ENCODE measurements at places on chromosomes 5 and 9. TPM values are rescaled to one million over a fixed set of nuclear protein-coding genes. Genes with fewer than 3 reads are reported as not detected.

Gene THBS4
- polyA plus RNA-seq = 1.1 TPM

Gene C9orf153
- polyA plus RNA-seq = 0.03 TPM

DNA sequence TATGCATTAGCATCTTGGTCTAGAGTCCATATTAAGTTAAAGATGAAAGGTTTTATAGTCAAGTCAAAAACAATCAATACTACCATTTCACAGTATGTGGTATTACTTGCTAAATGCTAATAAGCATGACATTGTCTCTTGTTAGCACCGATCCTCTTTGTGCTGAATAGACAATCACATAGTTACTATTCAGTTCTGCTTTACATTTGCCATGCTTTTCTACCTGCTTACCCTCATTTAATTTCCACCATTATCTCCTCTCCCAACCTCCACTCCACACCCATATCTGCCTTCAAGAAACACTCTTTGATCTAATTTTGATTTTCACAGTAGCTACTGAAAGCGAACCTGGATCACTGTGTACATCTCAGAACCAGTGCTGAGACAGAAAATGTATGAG is 16.8 kb downstream of the MEGF9 start:
- no peaks in the 10 kb centered on the region for H3K27me3 ChIP-seq
- H3K4me1 ChIP-seq = peaks cover 37% of the 10 kb centered on the region
- H3K27ac ChIP-seq = peak overlapping the region; percentile 30
- no peak for DNase-seq
- no peaks in the 10 kb centered on the region for H3K36me3 ChIP-seq

DNA sequence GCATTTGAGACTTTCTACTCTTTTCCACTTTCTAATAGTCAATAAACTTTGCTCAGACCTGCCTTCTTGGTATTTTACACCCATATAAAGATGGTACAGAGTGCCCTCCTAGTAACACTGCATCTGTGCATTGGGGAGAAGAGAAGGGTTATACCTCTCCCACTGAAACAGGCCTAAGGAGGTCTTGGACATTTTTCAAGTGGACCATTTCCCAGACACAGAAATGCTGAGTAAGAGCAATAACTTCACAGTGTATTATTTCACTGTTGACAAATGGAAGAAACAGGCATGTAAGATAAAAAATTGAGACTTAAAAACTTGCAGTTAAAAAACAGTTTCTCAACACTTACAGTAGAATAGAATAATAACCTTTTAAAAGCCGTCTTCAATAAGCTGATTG is 1224.0 kb upstream of the CDH18 start:
- no peak overlapping the region for H3K4me3 ChIP-seq
- no peak for DNase-seq
- H3K27ac ChIP-seq = no peak overlapping the region

- H3K4me3 ChIP-seq = no peak overlapping the region
- no peak for DNase-seq
- H3K36me3 ChIP-seq = no peaks in the 10 kb centered on the region
- H3K4me1 ChIP-seq = no peaks in the 10 kb centered on the region
These were observed 318.4 kb upstream of the RIOK2 start for GRCh38 chr5:97501286-97501964.
